Subcutaneous adipose tissue (tissue), 4 donors: ENCODE measurements at places on chromosomes 1 and 21. TPM values are rescaled to one million over a fixed set of nuclear protein-coding genes. Genes with fewer than 3 reads are reported as not detected.

NBPF20 gene
- total RNA-seq: 2.6 TPM

C21orf91 gene
- total RNA-seq: 8.3 TPM

CELA2B gene
- total RNA-seq: not detected

NPR1 gene
- total RNA-seq: 112 TPM

MR1 gene
- total RNA-seq: 16.1 TPM

GALNT2 gene
- total RNA-seq: 56.4 TPM

TSPAN2 gene
- total RNA-seq: 2.6 TPM

HSPA6 gene
- total RNA-seq: 10.2 TPM

LCE1D gene
- total RNA-seq: not detected

IVL gene
- not detected for total RNA-seq

CRTC2 gene
- 17.7 TPM for total RNA-seq

FMO1 gene
- 3.3 TPM for total RNA-seq

ESPN gene
- total RNA-seq: 0.22 TPM

LRRC40 gene
- 22.2 TPM for total RNA-seq

ETV3L gene
- not detected for total RNA-seq

LAMC2 gene
- total RNA-seq: 2.9 TPM

EDARADD gene
- 0.66 TPM for total RNA-seq
